ENCODE measurements at places on chromosomes 11 and 22. TPM values are rescaled to one million over a fixed set of nuclear protein-coding genes. Genes with fewer than 3 reads are reported as not detected.

- peaks cover 4% of the 10 kb centered on the region for H3K4me1 ChIP-seq
- no peaks in the 10 kb centered on the region for H3K36me3 ChIP-seq
- no peak overlapping the region for H3K4me3 ChIP-seq
- DNase-seq = peak; percentile 85
Observed at GRCh38 chr11:102495161-102496042, 35.1 kb downstream of the MMP7 start.

- peak overlapping the region; percentile 98 for H3K27ac ChIP-seq
- DNase-seq = peak; percentile 37
- H3K4me1 ChIP-seq = peaks cover 58% of the 10 kb centered on the region
- no peaks in the 10 kb centered on the region for H3K27me3 ChIP-seq
- peaks cover 67% of the 10 kb centered on the region for H3K36me3 ChIP-seq
Observed at GRCh38 chr11:65502274-65502554, 3.4 kb downstream of the MALAT1 start.

Gene TCN2
- 0.30 TPM for total RNA-seq

GRCh38 chr11:123069908-123070821 lies 8.2 kb upstream of the HSPA8 start:
- DNase-seq = no peak
- peaks cover 69% of the 10 kb centered on the region for H3K4me1 ChIP-seq
- peak overlapping the region; percentile 96 for H3K27ac ChIP-seq
- H3K4me3 ChIP-seq = peak overlapping the region; percentile 92

- DNase-seq = no peak
- no peaks in the 10 kb centered on the region for H3K36me3 ChIP-seq
- H3K4me3 ChIP-seq = no peak overlapping the region
- no peaks in the 10 kb centered on the region for H3K4me1 ChIP-seq
- H3K27me3 ChIP-seq = no peaks in the 10 kb centered on the region
Observed at GRCh38 chr22:23104187-23104971, 34.1 kb downstream of the GNAZ start.

- no peak overlapping the region for H3K4me3 ChIP-seq
- H3K4me1 ChIP-seq = no peaks in the 10 kb centered on the region
- H3K36me3 ChIP-seq = no peaks in the 10 kb centered on the region
- no peaks in the 10 kb centered on the region for H3K27me3 ChIP-seq
- no peak for DNase-seq
- no peak overlapping the region for H3K27ac ChIP-seq
Observed at GRCh38 chr11:36865846-36866245, 267.8 kb upstream of the RAG2 start.

Gene ABTB2
- total RNA-seq = 0.89 TPM

GRCh38 chr22:37751449-37752188 lies 54.8 kb downstream of the TRIOBP start:
- H3K4me3 ChIP-seq = no peak overlapping the region
- DNase-seq = no peak
- H3K27me3 ChIP-seq = no peaks in the 10 kb centered on the region
- peaks cover 15% of the 10 kb centered on the region for H3K36me3 ChIP-seq
- peaks cover 20% of the 10 kb centered on the region for H3K4me1 ChIP-seq
- no peak overlapping the region for H3K27ac ChIP-seq

DNA sequence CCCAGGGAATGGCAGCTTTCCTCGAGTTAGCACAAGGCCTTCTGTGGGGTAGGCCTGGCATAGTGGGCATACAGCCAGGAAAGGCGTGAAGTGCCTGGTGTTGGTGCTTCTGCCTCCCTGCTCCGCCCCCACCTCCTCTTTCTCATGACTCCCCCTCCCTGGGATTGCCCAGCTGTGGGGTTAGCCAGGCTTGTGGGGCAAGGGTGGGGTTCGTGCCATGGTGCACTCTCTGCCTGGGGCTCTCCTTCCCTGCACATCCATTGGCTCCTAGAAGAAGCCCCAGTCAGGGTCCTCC lies 236.8 kb upstream of the NCAM1 start:
- H3K4me1 ChIP-seq = no peaks in the 10 kb centered on the region
- no peaks in the 10 kb centered on the region for H3K36me3 ChIP-seq
- no peak overlapping the region for H3K27ac ChIP-seq
- no peak for DNase-seq
- H3K27me3 ChIP-seq = no peaks in the 10 kb centered on the region

- no peak overlapping the region for H3K27ac ChIP-seq
- H3K36me3 ChIP-seq = no peaks in the 10 kb centered on the region
- H3K4me3 ChIP-seq = no peak overlapping the region
Observed at GRCh38 chr11:12472401-12473005, 95.1 kb downstream of the PARVA start.

DNA sequence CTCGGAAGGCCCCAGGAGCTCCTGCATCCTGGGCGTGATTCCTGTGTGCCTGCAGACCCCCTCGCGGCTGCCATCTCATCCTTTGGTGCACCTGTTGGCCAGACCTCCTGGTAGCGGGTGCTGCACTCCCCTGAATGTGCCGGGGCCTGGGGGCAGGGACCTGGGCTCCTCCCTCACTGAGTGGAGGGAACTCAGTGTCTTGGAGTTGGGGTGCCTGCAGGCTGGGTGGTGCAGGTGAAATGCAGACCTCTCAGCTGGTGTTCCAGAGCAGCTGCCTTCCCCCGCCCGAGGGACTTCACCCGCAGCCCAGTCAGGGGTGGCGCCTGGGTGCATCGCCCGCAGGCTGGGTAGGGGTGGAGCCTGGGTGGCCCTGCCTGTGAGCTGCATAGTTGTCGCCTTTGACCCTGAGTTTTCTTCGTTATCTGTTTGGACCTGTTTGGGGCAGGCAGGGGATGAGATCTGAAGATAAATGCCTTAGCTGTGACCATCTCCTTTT lies 31.4 kb downstream of the LRP5 start:
- H3K36me3 ChIP-seq = no peaks in the 10 kb centered on the region
- H3K4me3 ChIP-seq = no peak overlapping the region
- no peak for DNase-seq
- H3K4me1 ChIP-seq = peaks cover 20% of the 10 kb centered on the region
- no peaks in the 10 kb centered on the region for H3K27me3 ChIP-seq

DNA sequence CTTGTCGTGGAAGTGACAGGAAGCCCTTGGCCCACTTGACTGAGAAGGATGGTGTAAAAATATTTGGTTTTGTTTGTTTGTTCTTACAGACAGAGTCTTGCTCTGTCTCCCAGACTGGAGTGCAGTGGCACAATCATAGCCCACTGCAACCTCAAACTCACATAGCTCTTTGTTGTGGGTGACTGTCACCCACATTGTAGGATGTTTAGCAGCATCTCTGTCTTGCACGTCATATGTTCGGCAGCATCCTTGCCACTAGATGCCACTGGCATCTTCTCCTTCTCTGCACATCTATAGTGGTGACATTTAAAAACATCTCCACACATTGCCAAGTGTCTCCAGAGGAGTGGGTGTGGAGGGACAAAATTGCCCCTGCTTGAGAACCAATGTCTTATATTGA lies 56.8 kb downstream of the PRR5L start:
- H3K4me1 ChIP-seq = peaks cover 3% of the 10 kb centered on the region
- H3K27me3 ChIP-seq = no peaks in the 10 kb centered on the region
- H3K4me3 ChIP-seq = no peak overlapping the region

GRCh38 chr11:114011443-114011842 lies 36.5 kb downstream of the HTR3A start:
- H3K27me3 ChIP-seq = no peaks in the 10 kb centered on the region
- no peak overlapping the region for H3K27ac ChIP-seq
- no peaks in the 10 kb centered on the region for H3K36me3 ChIP-seq

DNA sequence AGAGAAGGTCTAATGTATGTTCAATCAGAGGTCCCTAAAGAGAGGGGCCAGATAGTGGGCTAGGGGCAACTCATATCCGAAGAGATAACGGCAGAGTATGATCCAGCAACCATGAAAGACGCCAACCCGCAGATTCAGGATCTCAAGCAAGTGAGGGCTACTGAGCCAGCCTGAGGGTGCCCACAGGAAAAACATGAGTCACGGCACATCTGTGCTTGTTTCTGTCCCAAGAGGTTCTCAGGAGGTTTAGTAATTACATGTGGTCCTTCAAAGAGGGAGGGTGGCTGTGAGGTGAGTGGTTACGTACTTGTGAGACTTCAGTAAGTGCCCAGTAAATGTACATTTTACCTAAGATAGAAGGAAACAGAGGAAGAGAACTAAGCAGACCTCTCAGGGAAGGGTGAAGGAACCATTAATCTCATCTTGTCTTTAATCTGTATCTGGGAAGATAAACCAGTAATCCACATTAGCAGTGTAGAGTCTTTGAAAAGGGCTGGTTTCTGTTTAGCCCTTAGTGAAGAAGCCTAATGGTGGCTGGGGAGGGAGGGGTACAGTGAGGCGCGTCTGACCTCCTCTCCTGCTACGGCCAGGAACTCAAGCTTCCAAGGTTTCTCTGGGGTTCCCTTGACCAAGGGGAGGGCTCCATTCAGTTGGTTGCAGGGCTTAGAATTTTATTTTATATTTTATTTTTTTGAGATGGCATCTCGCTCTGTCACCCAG lies 10.2 kb downstream of the SIRT3 start:
- no peak overlapping the region for H3K4me3 ChIP-seq
- no peaks in the 10 kb centered on the region for H3K27me3 ChIP-seq
- H3K27ac ChIP-seq = no peak overlapping the region
- H3K4me1 ChIP-seq = no peaks in the 10 kb centered on the region

Gene GSTT2B
- not detected for total RNA-seq

Gene HEPHL1
- total RNA-seq = not detected

DNA sequence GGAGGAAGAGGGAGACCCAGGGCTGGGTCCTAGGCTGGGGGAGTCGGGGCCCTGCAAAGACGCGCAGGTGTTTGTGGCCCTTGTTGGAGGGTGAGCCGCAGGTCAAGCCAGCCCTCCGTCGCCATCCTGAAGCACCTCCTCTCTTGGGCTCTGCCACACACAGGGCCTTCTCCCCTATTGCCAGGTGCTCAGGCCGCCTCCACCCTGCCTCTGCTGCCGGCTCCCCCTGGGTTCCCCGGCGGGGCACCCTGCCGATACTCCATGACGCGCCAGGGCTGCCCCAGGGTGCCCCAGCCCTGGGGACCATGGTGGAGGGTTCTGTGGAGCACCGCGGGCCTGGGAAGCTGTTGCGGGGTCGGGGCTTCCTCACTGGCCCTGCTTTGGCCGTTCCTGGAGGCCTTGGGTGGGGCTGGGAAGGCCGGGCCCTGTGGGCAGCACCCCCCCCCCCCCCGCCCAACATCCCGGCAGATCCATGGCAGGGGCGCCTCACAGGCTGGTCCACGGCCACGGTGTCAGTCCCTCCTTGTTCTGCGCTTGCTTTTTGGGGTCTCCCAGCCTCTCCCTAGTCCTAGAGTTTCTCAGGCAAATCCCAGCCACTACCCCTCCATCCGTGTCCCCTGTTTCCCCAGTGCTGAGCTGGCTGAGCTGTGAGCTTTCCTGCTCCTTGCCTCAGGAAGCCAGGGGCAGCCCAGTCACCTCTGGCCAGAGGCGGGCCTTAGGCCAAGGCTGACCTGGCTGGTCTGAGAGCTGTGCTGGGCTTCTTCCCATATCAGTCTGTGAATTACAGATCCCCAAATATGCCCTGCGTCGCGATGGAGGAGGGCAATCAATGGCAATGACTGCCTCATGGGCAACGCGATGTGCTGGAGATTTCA lies 2.3 kb upstream of the ADORA2A start:
- H3K27ac ChIP-seq = peak overlapping the region; percentile 97
- peaks cover 72% of the 10 kb centered on the region for H3K4me1 ChIP-seq
- DNase-seq = no peak
- no peak overlapping the region for H3K4me3 ChIP-seq

Gene CDC42EP1
- not detected for total RNA-seq

- no peak for DNase-seq
- H3K4me1 ChIP-seq = no peaks in the 10 kb centered on the region
- H3K4me3 ChIP-seq = no peak overlapping the region
- H3K27ac ChIP-seq = no peak overlapping the region
Observed at GRCh38 chr11:116217006-116217405, 555.8 kb downstream of the BUD13 start.

Gene LDLRAD3
- total RNA-seq = not detected

- no peak overlapping the region for H3K4me3 ChIP-seq
- no peaks in the 10 kb centered on the region for H3K27me3 ChIP-seq
- H3K4me1 ChIP-seq = no peaks in the 10 kb centered on the region
- H3K36me3 ChIP-seq = no peaks in the 10 kb centered on the region
- no peak for DNase-seq
Observed at GRCh38 chr11:111001081-111001430, 244.5 kb upstream of the POU2AF2 start.

Gene PHLDA2
- total RNA-seq = 1.3 TPM

GRCh38 chr11:26700574-26701235 lies 21.2 kb downstream of the SLC5A12 start:
- H3K27me3 ChIP-seq = no peaks in the 10 kb centered on the region
- no peak overlapping the region for H3K27ac ChIP-seq
- no peaks in the 10 kb centered on the region for H3K36me3 ChIP-seq
- H3K4me3 ChIP-seq = no peak overlapping the region
- DNase-seq = no peak

- H3K36me3 ChIP-seq = no peaks in the 10 kb centered on the region
- H3K27ac ChIP-seq = no peak overlapping the region
- H3K4me3 ChIP-seq = no peak overlapping the region
- peak; percentile 16 for DNase-seq
- H3K4me1 ChIP-seq = peaks cover 14% of the 10 kb centered on the region
Observed at GRCh38 chr11:367956-368413, 1.3 kb upstream of the B4GALNT4 start.

- H3K36me3 ChIP-seq = no peaks in the 10 kb centered on the region
- DNase-seq = peak; percentile 65
- H3K4me1 ChIP-seq = peaks cover 29% of the 10 kb centered on the region
- H3K4me3 ChIP-seq = peak within 1 kb of the TSS; percentile 62
- no peaks in the 10 kb centered on the region for H3K27me3 ChIP-seq
Observed at GRCh38 chr11:2376751-2377451, at the start of gene CD81. Gene CD81 (plus strand): TSS chr11:2377310. CDS start chr11:2377550, 240 bp downstream.

Gene DDTL
- 4.4 TPM for total RNA-seq

DNA sequence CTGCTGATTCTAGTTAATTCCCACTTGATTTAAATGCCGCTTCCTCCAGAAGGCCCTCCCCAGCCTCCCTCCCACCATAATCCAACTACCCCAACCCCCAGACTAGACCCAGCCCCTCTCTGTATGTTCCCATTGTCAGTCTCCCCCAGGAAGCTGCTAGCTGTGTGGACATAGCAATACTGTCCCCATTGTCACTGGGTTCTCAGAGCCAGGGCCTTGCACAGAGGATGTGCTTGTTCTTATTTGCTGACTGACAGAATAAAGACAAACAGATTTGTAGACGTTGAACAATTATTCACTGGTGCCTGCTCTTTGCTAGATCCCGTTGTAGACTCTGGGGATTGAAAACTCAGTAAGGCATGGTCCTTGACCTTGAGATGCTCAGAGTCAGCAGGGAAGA lies 45.7 kb upstream of the NAV2 start:
- H3K4me3 ChIP-seq = no peak overlapping the region
- no peaks in the 10 kb centered on the region for H3K27me3 ChIP-seq
- H3K36me3 ChIP-seq = no peaks in the 10 kb centered on the region
- H3K27ac ChIP-seq = no peak overlapping the region
- DNase-seq = no peak

DNA sequence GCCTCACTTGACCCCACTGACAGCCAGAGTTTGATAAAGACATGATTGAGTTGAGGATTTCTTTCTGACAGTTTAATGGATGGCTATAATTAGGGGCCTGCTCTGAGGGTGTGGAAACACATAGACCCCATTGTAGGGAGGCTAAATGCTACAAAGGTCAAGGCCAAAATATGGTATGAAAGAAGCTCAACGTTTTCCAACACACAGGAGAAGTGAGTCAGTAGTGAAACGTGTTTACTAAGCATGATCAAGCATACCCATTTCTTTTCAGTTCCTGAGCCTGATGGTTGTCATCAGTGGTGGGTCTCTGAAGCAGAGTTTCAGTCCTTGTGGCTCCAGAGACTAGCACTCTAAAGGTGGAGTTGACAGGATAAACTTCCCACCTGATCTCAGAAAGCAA lies 69.7 kb downstream of the SNX19 start:
- no peaks in the 10 kb centered on the region for H3K36me3 ChIP-seq
- H3K27ac ChIP-seq = no peak overlapping the region
- no peaks in the 10 kb centered on the region for H3K27me3 ChIP-seq

GRCh38 chr11:35402751-35403660 lies 16.4 kb downstream of the SLC1A2 start:
- no peaks in the 10 kb centered on the region for H3K36me3 ChIP-seq
- H3K4me1 ChIP-seq = no peaks in the 10 kb centered on the region
- peaks cover 22% of the 10 kb centered on the region for H3K27me3 ChIP-seq
- H3K27ac ChIP-seq = no peak overlapping the region
